ENCODE measurements at places on chromosomes 2 and 18.

DNA sequence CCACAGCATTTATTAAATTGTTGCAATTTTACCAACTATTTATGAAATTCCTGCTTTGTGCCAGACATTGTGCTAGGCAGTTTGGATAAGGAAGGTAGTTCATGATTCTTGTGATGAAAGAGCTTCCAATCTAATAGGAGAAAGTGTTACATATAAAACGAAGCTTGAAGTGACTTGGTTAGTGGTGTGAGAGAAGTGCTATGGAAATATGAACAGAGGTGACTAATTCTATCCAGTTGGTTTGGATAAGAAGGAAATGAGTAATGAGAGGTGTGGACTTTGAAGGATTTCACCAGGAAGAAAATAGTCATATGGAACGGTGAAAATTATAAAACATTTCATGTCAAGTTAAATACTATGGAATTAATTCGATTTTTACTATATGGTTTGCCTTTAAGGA lies 48.6 kb downstream of the EML6 start:
- no peak for DNase-seq

DNA sequence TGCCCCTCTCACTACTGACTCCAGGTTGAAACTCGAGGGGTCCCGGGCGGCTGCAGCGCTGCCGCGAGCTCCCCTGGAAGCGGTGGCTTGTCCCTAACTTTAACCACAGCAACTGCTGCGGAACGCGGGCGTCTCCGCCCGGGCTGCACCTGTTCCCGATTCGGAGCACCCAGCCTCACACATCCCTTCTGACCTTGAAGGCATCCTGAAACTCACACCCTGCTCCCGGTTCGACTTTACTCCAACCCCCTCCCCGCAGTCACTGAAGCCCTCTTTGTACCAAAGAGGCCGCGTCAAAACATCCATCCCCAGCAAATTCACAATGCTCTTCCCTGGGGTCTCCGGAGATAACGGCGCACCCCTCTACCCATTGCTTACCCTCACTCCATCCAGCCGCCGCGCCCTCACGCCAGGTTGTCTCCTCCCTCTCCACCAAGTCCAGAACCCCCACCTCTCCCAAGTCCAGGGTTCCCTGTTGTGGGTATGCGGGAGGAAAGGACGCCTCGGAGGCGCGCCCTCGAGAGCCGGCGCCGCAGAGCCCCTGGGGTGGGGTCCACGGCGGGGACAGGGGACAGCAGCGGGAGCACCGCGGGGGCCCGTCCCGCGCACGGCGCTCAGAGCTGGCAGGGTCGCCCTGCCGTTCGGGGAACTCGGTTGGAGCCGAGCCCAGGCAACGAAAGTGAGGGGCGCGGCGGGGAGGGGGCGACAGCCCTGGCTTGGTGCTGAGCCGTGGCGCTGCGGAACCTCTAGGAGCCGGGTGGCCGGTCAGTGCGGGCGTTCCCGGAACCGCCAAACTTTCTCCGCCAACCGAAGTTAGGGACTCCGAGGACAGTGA lies 934 bp downstream of the MYO5B start:
- DNase-seq, result no peak

DNA sequence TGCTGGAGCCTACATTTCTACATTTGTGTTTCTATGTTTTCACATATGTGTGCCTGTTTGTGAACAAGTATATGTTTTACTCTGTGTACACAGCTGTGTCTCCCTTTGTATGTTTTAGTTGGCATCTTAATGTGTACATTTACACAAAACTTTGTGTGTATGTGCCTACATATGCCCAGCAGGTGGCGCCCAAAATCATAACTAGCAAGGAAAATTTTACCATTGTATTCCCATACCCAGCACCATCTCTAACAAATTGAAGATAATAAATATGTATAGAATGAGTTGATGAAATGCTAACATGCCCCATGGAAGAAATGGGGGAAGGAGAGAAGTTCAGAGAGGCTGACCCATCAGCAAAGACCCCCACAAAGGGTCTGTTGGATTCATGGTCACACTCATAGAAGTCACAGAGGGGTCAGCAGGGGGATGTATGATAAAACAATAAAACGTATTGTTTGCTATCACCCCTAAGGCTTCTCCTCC lies 48.1 kb downstream of the PKDCC start:
- peak; percentile 40 for DNase-seq

- DNase-seq, result no peak
These were observed 26.9 kb upstream of the GPR75 start for GRCh38 chr2:53886406-53887280.

DNA sequence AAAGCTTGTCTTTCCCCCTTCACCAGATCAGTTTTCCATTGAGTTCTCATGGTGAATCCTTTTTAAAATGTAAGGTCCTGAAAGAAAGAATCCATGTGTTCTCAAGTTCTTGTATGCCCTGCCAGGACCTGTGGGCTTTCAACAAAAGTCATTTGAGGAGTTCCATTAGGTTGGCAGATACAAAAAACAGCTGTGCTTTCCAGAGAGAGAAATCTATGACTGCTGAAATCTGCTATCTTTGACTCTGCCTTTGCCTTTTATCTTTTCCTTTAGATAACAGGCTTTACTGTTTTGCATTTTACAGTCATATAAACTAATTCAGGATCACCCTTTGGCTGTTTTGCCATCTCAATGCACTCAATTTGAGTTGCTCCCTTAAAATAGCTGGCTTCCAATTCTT lies 59.7 kb downstream of the CXCR4 start:
- no peak for DNase-seq

DNA sequence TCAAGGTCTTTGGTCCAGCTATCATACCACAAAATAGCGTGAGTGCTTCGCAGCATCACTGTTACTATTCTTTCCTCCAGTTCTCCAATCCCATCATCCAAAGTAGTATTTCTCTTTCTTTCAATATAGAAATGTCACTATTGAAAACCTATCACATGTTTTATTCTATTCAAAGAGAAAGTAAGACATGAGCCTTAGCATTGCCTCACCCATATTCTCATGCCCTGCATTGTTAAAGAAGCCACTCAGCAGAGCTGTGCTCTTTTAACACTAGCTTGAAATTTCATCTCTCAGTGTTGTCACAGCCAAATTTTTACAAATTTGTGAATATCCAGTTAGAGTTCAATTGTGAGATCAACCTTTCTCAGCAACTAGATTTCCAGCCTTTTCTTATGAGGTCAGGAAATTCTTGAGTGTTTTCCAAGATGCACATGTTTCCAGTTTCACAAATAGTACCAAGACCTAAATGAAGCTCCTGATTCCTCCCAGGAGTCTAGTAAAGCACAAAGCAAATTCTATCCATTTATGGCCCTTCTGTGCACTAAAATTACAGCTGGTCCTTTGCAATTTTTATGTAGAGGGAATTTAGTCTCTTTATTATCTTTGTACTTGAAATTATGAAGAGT lies 343.7 kb downstream of the SPAG16 start:
- no peak for DNase-seq

DNA sequence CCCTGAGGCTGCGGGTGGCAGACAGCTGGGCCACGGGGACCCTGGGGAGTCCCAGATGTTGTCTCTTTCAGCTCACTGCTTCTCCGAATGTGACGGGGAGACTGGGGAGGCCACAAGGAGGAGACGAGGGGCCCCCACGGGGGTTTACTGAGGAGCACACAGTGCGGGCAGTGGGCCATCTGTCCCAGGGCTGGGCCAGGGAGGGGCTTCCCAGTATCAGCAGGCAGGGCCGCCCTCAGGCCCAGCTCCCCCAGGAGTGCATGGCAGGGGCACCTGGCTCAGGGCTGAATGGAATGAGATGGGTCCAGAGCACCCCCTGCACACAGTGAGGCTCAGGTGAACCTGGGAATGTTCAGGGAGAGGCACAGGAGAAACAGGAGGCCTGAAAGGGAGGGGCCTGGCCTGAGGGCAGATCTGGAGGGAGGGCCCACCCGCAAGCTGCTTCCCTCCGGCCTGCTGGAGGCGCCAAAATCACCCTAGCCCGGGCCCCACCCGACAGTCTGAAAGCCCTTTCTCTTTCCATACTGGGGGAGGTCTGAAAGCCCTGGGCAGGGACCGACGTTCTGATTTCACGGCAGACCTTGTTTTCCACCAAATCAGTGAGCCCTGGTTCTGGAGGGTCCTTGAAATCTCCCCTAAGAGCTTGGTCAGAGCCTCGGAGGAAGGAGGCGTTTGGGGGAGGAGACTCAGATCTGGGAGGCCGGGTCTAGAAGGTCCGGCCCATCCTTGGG lies 35.5 kb upstream of the PTMA start:
- DNase-seq, result peak; percentile 86

- no peak for DNase-seq
These were observed 47.7 kb downstream of the SMAD7 start for GRCh38 chr18:48902856-48903601.

GRCh38 chr2:189662669-189663226 lies 1.5 kb downstream of the ASNSD1 start:
- DNase-seq, result no peak

DNA sequence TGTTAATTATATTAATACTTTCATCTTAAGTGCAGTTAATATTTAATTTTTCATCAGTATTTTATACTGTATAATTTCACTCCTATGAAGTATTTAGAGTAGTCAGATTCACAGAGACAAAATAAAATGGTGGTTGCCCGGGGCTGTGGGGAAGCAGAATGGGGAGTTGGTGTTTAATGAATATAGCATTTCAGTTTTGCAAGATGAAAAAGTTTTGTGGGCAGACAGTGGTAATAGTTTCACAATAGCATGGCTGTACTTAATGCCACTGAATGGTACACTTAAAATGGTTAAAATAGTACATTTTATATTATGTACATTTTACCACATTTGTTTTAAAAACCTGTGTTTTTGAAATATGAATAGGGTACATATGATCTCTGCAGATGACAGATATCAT lies 31.2 kb downstream of the CFAP221 start:
- no peak for DNase-seq

GRCh38 chr2:46645681-46646162 lies 166.4 kb downstream of the TMEM247 start:
- DNase-seq, result no peak

DNA sequence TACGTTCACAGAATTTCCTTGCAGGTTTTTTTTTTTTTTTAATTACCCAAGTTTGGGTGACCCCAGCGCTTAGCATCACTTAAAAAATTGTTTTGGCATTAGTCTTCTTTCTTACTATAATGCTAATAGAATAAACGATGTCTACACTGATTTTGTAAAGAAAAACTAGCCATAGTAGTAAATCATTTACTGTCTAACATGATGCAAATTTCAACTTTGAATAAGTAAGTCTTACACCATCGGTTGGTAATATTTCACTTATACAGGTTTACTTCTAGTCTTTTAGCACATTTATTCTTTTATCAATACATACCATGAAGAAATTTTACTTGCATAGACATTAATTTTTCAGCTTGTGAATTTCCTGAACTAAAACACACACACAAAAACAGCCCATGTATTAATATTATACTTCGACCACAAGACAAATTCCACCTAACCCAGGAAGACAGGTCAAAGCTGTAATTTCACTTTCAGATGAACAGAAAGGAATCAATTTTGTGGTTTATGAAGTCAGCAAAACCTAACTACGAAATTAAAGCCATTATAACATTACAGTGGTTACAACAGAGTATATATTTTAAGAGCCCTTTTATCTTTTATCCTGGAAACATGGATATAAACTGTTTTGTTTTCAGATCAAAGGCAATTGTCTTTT lies 1.9 kb downstream of the YES1 start:
- no peak for DNase-seq

DNA sequence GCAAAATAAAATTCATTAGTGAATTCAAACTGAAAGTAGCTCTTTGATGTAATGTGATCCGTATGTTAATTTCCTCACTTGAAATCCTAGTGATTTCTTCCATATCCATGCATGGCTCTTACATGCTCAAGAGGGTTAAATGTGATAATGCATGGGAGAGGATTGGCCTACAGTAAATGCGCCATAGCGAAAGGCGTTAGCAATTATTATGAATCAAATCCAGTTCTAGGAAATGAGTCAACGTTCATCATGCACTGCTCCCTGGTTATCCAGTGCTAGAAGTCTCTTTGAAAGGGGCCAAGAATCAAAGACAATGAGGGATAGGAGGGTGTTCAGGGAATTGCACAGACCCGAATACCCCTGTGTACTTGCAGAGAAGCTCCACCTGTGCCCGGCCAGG lies 101.4 kb upstream of the RASGRP3 start:
- DNase-seq, result no peak

- no peak for DNase-seq
These were observed 58.0 kb downstream of the TMEM163 start for GRCh38 chr2:134660626-134661402.

GRCh38 chr2:173963323-173963816 lies 1.8 kb downstream of the SP3 start:
- no peak for DNase-seq

GRCh38 chr2:206349375-206349774 lies 74.9 kb downstream of the ZDBF2 start:
- no peak for DNase-seq

GRCh38 chr2:216519154-216519762 lies 20.6 kb downstream of the RPL37A start:
- DNase-seq, result peak; percentile 54

DNA sequence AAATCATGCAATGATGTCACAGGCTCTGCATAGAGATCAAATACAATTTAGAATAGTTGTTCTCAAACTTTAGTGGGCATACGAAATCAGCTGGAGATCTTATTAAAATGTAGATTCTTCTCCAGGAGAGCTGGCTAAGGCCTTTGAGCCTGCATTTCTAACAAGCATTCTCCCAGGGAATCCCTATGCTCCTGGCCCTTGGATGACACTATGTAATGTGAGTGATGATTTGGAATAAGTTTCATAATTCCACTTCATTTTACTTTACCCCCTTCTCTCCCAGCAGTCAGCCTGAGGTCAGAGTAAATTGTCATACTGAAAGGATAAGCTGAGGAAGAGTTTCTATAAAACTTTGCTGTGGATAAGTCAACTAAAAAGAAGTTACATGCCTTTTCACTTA lies 189.1 kb downstream of the UBE2E3 start:
- DNase-seq, result no peak

DNA sequence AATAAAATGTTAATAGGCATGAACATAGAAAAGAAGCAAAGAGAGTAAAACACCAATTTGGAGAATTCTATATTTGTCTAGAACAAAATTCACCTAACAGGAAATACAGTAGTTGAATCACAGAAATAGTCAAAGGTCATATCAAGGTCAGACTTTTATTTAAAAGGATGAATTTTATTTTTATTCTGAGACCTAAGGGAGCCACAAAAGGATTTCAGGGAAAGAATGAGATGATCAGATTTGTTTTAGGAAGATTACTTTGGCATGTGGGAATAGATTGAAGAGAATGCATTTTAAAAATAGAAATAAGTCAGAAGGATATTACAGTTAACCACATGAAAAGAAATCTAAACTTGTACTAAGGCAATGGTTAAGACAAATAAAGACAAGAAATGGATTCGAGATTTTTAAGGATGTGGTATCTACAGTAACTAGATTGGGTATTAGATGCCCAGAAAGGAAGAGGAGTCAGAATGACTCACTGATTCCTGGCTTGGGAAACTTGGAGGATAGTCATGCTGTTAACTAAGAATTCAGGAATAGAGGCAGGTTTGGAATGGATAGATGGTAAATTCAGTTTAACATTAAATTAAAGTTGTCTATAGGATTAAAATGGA lies 56.0 kb downstream of the METTL4 start:
- DNase-seq, result no peak

GRCh38 chr2:54419388-54419787 lies 36.7 kb upstream of the SPTBN1 start:
- DNase-seq, result no peak
